ENCODE measurements at places on chromosomes 16 and 17.

DNA sequence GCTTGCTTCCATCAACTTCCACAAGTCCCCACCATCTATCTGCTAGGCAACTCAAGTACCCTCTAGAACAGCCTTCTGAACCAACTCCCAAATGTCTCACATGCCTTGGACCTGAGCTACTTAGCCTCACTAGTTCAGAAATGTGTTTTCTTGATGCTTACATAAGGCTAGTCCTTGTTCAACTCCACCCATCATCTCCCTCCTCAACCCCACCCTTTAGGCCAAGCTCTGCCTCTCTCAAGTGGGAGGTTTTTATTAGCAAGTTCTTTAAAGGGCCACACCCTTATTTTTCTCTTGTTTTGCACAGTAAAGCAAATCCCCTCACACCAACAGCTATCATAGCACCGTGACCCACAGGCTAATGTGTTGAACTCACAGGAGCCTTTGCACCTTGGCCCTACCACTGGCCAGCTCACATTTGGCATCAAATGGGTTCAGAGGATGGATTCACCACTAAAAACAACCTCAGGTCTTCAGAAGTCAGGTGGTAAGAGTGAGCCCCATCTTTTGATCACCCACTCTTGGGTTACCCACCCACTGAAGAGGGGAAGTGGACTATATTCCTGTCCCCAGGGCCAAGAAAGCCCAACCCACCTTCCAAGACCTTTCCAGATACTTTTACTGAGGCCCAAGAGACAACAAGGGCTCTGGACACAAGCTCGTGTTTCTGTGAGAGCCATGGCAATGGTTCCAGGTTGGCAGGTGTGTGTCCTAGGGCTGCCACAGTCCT is 12.2 kb downstream of the PIK3R5 start:
- no peak for DNase-seq

- no peak for DNase-seq
These were observed 204.5 kb upstream of the ZFHX3 start for GRCh38 chr16:73252446-73252845.

DNA sequence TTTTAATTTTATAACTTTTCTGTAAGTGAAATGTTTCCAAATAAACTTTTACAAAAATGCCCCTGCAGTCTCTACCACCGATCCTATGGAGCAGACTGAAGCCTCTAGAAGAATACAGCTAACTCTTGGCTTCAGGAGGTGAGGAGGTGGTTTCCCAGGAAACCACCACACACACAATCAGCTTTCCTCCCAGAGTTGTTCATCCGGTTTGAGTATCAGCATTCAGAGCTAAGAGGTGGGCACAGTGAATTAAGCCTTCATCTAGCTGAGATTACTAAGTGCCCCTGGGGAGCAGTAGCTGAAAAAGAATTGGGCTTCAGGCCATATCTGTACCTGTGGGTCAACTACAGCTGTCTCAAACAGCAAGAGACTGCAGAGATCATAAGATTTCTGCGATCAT is 139.7 kb downstream of the AATF start:
- no peak for DNase-seq

DNA sequence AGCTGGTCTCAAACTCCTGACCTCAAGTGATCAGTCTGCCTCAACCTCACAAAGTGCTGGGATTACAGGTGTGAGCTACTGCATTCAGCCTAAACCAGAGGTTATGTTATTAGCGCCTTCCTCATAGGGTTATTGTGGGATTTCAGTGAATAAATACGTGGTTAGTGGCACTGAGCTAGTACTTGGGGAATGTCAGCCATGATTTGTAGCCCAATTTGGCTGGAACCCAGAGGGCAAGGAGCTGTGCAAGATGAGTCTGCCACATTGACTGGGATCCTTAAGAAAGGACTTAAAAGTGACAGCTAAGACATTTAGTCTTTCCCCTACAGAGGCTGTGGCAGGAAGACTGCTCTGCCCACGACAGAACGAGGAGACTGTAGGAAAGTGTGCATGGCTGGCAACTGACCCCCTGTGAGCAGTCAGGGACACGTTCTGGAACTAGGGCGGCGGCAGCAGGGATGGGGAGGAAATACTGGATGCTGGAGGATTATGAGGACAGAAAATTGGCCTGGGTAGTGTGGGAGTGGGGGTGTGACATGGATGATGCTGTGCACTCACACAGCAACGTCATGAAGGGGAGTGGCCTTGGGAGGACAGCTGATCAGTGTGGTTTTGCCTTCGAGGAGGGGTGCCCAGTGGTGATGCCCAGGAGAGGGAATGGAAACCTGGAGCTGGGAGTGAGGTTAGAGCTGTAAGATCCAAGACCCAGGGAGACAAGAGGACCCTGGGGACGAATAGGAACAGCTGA is 14.6 kb downstream of the ATP5PD start:
- DNase-seq, result peak; percentile 83

DNA sequence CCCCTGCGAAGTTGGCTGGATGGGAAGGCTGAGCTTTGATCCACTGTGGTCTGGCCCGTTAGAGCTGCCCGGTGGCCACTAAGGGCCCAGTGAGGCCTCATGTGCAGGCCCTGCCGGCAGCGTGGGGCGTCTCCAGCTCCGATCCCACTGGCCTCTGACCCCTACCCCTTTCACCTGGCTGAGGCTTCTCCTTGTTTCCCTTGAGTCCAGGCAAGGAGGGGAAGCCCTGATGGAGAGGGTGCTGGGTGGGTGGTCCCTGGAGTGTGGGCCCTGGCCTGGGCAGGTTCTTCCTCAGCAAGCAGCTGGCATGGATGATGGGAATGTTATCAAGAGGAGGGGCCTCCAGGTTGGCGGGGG is 356.8 kb downstream of the SEC14L1 start:
- DNase-seq, result no peak

DNA sequence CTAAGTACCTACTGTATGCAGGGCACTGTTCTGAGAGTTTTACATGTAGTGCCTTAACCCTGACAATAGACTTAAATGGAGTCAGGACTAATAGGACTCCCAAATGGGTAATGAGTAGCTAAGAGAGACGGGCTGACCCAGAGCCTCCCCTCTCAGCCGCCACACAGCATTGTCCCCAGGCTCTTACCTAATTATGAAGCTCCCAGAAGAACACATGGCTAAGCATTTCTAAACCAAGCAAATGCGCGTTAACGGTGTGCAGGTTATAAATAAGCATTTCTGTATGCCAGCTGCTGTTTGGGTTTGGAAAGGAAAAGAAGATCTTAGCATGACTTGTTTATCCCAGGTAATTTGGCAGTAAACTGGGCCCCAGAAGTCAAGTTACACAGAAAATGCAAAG is 14.3 kb downstream of the KATNIP start:
- no peak for DNase-seq

GRCh38 chr16:51657848-51658247 is 506.8 kb upstream of the SALL1 start:
- no peak for DNase-seq
